ENCODE measurements at places on chromosomes 6 and 20. TPM values are rescaled to one million over a fixed set of nuclear protein-coding genes. Genes with fewer than 3 reads are reported as not detected.

Gene CD24
- total RNA-seq = 2,710 TPM

Gene MATN4
- not detected for total RNA-seq

Gene OR2H1
- total RNA-seq = not detected

Gene LRRC1
- 72.9 TPM for total RNA-seq

Gene MARCKS
- total RNA-seq = 242 TPM

Gene KLHDC3
- total RNA-seq = 73.9 TPM

Gene SMPDL3A
- total RNA-seq = 47.5 TPM

Gene HAO1
- total RNA-seq = not detected

Gene TFAP2D
- total RNA-seq = not detected

Gene DEFB124
- not detected for total RNA-seq

Gene ANGPT4
- total RNA-seq = 0.05 TPM

Gene CSTF1
- 24.2 TPM for total RNA-seq

Gene CLPSL2
- total RNA-seq = not detected

Gene SLC35F1
- total RNA-seq = 1.1 TPM

Gene FAM83B
- 36.6 TPM for total RNA-seq

Gene PHF3
- 43.8 TPM for total RNA-seq

Gene ADTRP
- total RNA-seq = 79.9 TPM

Gene ZNF311
- 1.1 TPM for total RNA-seq

Gene EEF1A2
- total RNA-seq = 1.5 TPM

Gene BPIFB4
- not detected for total RNA-seq

Gene IPCEF1
- total RNA-seq = 1.2 TPM

Gene C20orf96
- 7.9 TPM for total RNA-seq

Gene ADISSP
- 37.7 TPM for total RNA-seq

Gene MYMX
- not detected for total RNA-seq

Gene BCAS1
- total RNA-seq = 67.9 TPM
